ENCODE measurements at places on chromosomes 6 and 20.

GRCh38 chr6:83770910-83771309 is 62.0 kb upstream of the SNAP91 start:
- DNase-seq = no peak

DNA sequence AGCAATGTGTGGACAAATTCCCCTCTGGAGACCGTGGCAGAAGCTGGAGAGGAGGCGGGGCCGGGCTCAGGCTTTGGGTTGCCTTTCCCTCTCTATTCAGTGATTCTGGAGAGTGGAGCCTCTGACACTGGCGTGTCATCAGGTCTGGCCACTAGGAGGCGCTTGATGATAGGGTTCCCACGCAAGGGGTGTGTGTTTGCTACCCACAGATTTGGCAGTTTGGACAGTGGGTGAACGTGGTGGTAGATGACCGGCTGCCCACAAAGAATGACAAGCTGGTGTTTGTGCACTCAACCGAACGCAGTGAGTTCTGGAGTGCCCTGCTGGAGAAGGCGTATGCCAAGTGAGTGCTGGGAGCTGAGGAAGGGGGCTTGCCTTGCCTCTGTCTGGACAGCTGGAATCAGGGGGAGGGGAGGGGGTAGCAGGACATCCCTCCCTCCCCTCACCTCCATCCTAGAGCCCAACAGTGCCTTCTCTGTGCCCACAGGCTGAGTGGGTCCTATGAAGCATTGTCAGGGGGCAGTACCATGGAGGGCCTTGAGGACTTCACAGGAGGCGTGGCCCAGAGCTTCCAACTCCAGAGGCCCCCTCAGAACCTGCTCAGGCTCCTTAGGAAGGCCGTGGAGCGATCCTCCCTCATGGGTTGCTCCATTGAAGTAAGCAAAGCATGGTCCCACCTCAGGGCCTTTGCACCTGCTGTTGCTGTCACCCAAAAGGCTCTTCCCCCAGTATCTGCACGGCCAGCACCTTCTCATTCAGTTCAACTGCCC is 14.3 kb downstream of the CAPN11 start:
- no peak for DNase-seq

- DNase-seq = no peak
Observed at GRCh38 chr6:29813066-29813465, 14.6 kb upstream of the HLA-G start.

DNA sequence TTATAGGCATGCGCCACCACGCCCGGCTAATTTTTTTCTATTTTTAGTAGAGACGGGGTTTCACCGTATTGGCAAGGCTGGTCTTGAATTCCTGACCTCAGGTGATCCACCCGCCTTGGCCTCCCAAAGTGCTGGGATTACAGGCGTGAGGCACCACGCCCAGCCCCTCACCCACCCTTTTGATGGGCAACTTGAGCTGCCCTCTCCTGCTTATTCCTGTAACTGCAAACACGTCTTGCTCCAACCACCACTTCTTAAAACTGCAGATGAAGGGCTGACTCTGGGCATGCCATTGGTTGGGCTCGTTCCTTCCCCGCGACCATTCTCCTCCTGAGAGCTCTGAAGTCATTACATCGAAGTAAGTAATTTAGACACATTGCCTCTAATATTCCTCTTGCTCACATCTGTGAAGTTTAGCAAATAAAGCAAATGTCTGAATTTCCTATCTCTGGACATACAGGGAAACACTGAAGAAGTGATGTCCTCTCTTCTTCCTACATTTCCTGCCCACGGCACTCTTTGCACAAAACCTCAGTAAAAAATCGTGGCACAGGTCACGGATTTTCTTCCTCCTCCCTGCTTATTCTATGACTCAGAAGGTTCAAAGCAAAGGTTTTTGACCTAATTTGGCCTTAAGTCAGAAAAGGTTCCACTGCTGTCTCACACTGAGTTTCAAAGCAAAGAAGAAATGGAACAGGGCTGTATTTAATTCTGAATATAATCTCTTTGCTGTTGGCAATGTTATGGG is 117.5 kb downstream of the GMPR start:
- no peak for DNase-seq

DNA sequence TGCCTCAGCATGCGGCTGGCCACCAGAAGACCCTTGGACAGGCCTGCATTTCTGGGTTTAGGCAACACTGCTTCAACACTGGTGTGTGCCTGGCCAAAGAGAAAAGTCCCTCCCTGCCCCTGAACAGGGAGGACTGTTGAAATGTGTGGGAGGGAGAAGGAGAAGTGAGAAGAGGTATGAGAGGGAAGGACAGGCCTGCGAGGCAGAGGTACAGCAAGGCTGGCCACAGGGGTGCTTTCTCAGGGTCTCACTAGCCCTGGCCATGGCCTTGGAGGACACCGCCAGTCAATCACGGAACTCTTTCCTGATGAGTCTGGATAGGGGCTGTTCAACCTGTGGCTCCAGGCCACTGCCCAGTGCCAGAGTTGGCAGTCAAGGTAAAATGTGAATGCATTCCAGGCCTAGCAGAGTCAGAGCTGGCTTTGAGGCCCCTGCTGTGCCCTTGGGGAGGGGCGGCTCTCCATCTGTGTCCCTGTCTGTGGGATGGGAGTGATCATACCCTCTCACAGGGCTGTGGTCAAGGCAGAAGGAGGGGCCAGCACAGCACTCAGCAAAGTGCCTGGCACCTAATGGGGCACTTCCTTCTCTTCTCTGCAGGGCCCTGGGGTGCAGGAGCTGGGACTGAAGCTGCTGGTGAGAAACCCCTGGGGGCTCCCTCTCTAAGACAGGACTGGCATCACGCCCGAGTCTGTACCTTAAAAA is 43.2 kb upstream of the CDH22 start:
- DNase-seq = no peak

DNA sequence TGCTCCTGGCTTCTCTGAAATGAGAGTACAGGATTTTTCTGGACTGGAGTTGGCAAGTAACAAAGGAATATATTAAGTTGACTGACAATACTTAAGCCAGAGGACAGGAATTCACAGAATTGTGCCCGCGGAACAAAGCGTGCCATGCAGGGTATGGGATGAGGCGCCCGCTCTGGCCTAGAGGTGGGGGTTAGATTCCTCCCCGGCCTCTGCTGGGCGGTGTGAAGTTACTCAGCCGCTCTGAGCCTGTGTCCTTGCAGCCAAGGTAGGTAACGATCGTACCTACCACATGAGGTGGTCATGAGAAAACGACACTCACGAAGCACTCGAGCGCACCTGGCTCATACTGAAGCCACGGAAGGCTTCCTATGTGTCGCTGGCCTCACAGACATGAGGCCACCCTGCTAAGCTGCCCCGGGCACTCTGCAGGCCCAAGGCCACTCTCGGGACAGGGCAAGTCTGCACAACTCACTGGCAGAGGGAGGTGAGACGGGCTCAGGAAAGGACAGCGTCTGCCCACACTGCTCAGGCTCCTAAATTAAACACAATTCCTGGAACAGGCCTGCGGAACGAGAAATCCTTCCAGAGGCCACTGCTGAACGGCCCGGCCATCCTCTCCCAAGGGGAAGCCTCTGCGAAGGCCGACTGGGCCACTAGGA is 70.8 kb downstream of the PSMG4 start:
- no peak for DNase-seq

DNA sequence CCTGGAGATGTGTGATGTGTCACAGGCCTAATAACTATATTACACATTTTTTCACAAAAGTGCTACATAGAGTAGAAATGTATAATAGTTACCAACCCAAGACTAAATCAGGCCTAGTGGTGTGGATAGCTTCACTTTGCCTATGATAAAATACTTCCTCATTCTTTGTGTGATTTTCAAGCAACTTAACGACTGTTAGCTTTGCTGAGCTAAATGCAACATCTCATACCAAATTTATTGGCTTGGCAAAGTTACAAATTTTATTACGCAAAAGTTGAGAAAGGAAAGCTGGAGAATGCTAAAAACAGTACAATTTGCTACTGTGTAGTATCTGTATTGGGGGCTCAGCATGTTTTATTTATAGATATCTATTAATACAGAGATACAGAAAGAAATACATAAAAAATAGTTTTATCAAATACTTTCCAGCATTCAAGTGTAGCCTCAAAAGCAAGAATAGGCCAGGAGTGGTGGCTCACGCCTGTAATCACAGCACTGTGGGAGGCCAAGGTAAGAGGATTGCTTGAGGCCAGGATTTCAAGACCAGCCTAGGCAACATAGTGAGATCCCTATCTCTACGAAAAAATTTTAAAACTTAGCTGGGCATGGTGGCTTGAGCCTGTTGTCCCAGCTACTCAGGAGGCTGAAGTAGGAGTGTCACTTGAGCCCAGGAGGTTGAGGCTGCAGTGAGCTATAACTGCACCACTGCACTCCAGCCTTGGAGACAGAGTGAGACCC is 3.6 kb upstream of the EDN1 start:
- DNase-seq = no peak

GRCh38 chr6:55034752-55035151 is 139.6 kb upstream of the HCRTR2 start:
- no peak for DNase-seq

- no peak for DNase-seq
Observed at GRCh38 chr6:16729183-16729691, 32.0 kb downstream of the ATXN1 start.

- DNase-seq = no peak
Observed at GRCh38 chr20:32798046-32798981, 21.4 kb upstream of the MAPRE1 start.

GRCh38 chr6:78570044-78570443 is 297.3 kb upstream of the IRAK1BP1 start:
- no peak for DNase-seq

DNA sequence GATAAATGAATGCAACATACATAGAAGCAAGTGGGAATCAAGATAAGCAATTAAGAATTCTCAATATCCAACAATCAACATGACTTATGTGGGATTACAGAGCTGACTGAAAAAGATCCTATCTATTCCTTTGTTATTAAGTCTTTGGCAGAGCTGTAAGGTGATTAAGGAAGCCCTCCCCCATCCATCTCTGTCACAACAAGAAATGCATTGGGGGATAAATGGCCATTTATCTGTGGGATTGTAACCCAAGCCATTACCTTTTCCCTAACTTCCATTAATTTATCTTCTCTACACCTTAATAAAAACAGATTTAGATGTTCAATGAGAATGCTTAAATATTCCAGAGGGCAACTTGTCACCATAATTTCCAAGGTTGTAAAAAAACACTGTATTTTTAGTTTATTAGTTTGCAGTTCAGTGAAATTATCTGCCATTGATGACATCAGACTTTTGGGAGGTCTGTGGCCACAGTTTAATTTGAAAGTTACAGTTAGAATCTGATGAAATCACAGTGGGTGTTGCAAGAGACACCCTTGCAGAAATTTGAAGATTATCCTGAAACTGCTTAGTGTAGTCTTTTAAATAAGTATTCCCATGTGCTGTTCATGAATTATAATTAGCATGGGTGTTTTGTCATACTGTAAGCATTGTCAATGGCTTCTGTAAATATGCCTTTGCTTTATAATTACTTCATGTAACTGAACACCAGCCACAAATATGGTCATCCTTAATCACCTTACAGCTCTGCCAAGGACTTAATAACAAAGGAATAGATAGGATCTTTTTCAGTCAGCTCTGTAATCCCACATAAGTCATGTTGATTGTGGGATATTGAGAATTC is 49.4 kb upstream of the FYN start:
- no peak for DNase-seq

DNA sequence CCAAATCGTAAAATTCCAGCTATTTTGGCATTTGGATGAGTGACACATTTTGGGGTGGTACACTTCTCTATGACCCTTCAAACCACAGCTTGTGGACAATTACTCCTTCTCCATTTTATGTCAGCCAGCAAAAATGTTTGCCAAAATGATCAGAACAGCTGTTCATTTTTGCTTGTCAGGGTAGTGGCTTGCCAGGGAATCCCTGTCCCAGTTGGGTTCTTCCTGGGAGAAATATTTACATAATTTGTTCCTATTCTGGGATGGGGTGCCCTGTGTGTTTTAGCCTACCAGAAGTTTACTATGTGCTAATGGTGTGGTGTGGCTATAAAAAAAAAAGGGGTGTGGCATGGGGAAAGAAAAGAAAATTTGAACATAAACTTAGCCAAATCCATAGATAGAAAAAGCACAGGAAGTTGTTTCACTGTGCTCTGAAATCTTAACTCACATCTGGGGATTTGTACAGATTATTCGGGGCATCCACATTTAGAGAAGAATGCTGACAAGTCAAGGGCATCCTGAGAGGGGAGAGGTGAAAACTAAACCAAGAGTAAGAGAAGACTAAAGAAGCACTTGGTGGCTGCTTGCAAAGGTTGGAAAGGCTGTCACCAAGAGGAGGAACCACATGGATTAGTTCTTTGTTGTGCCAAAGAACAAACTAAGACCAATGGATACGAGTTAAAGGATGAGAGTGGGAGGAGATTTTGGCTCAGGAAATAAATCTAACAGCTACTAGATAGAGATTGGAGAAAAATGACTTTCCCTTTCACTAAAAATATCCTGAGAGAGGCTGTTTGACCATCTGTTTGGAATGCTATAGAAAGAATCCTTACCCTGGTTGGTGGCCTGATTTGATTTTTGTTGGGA is 55.2 kb upstream of the RBM24 start:
- DNase-seq = no peak

DNA sequence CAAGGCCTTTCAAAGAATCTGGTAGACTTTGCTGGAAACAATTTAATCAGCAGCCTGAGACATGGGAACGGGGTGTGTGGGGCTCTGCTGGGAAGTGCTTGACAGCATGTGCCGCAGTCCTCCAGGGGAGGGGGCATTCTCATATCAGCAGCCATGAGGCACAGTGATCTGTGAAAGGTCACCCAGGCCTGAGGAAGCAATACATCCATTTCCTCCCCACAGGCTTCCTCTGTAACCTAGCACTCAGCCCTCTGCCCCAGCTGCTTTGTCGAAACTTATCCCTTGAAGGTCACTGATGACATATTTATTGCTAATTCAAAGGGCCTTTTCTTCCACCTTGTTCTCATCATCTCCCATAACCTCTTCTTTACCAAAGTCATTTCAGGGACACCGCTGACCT is 103.3 kb downstream of the TNFAIP3 start:
- DNase-seq = no peak

DNA sequence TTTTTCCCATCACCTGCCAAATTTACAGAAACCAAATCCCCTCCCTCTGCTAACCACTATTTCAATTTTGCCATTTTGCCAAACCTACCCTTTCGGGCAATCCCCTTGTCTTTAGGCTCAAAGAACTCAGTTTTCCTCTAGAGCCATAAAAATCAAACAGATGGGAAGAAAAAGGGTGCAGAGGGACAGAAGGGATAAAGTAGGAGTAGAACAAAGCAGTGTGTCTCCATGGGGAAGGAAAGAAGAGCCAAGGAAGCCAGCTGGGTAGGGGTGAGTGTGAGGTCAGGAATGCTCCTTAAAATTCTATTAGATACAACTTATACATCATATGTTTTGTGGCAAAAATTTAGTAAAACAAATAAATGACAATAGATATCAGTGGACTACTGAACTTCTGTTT is 316.5 kb downstream of the BTBD9 start:
- no peak for DNase-seq

DNA sequence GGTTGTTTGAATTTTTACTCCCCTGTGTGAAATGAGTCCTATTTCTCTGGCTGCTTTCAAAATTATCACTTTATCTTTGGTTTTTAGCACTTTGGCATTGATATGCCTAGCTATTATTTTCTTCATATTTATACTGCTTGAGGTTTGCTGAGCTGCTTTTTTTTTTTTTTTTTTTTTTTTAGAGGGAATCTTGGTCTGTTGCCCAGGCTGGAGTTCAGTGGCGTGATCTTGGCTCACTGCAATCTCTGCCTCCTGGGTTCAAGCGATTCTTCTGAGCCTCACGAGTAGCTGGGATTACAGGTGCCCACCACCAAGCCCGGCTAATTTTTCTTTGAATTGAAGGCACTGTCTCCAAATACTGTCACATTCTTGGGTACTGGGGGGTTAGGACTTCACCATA is 40.6 kb downstream of the STXBP5 start:
- no peak for DNase-seq

Measured in cortex of kidney (tissue), 1 donor.